ENCODE measurements at places on chromosomes 3 and 15.

- DNase-seq = no peak
These were observed 34.9 kb upstream of the PPP4R2 start for GRCh38 chr3:72961752-72962151.

DNA sequence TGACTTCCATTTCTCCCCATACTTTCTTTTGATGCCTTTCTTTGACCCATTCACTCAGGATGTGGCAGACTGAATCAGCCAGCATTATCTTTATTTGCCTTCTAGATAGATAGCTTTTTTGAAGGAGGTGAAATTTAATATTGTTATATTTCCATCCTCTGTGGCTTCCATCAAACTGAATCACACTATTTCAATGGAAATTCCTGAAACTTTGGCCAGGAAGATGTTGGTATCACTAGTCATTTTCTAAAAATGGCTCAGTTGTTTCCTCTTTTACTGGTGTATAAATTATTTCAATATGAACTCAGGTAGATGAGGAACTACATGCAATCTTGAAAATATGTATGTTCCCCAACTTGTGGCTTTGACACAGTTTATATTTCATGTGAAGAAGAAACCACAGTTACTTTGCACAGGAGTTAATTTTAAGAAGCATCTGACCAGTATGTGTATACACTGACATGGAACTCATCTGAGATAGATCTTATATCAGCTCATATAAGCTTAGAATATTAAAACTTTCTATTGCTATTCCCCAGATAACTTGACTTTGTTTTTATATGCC, 248.3 kb downstream of the CGGBP1 start:
- no peak for DNase-seq

DNA sequence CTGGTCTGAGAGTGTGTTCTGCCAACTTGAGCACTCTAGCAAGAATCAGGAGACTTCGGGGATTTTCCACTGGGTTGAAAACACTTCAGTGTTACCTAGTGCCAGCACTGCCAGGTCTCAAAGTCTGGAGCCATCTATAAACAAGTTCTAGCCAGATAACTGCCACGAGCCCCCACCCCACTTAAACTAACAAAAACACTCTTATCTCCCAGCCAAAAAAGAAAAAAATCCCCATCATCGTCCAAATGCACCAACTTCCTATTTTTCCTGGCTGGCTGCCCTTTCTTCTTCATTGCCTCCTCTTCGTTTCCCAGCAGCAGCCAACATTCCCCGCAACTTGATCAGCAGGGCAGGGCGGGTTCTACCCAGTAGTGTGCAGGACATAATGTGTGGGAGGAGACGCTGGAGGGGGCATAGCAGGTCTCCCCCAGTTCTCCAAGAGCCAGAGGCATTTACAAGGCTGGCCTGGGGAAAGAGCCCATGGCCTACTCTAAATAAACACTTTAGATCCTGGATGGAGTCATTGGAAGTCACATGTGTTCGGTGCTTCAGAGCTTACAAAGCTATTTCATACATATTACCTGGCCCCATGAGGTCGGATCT, 29.5 kb downstream of the C2CD4B start:
- no peak for DNase-seq

DNA sequence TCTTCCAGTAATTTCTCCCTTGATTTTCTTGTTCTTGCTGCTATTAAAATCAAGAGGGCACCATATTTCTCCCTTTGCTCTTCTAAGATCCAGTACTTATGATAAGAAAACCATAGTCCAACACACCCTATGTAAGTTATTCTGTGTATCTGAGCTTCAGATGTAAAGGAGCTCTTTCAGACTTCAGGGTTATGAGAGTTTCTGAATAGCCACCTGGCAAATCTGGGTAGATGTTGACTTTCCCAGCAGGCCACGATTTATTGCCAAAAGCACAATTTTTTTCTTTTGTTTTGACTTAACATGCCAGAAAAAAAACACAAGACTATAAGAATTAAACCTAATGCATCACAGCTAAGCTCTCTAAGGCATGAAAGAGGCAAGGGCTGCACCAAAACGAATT, 1045.0 kb downstream of the FHIT start:
- DNase-seq = no peak

All from CD4-positive, alpha-beta T cell treated with Interleukin-17A for 4 hours (primary cell).